Activated T-helper 1 cell treated with anti-CD3 and anti-CD28 coated beads, Interleukin-12 subunit alpha, Interleukin-12 subunit beta, Interleukin-2, Interleukin-4 antibody, amounts not matched to agents 30 ng/mL and 10 ng/mL and 1 ng/mL, durations not matched to agents 14 hours and 24 hours and 36 hours (primary cell): ENCODE measurements at places on chromosomes 2 and 18.
A peak's percentile ranks its signal among the peaks of the same experiment; 100 is the strongest.

- no peak for DNase-seq
Measured at GRCh38 chr2:9658972-9659371, 28.2 kb upstream of the YWHAQ start.

- DNase-seq: peak; percentile 93
Measured at GRCh38 chr2:69386789-69387734, at the start of gene GFPT1. Gene GFPT1, minus strand, starts transcription at chr2:69387227. Its CDS starts 156 bp downstream, at chr2:69387071.

- DNase-seq: no peak
Measured at GRCh38 chr18:34696671-34697070, 13.4 kb upstream of the DTNA start.

DNA sequence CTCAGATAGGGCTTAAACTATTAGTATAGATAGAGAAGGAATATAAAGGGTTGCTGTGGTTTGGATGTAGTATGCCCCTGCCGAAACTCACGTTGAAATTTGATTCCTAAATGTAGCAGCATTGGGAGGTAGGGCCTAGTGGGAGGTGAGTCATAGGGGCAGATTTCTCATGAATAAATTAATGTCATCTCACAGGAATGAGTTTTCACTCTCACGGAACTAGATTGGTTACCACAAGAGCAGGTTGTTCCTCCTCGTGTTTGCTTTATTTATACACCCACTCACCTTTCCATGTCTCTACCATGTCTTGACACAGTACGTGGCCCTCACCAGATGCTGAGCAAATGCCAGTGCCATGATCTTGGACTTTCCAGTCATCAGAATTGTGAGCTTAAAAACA lies 218.2 kb downstream of the RBM43 start:
- no peak for DNase-seq

DNA sequence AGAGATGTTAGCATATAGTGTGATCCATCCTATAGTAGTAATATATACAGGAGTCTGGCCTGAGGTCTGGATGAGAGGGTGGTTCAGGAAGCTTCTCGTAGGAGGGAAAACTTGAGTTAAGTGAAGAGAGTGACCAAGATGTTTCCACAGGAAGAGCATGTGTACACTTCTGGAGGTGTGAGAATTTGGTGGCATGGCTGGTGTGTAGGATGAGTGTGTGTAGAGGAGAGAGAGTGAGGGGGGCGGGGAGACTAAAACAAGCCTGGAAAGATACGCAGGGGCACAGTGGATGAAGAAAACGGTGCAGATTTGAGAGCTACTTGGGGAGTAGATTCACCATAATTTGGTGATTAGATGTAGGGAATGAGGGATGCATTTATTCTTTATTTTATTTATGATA lies 43.5 kb upstream of the CTLA4 start:
- no peak for DNase-seq

DNA sequence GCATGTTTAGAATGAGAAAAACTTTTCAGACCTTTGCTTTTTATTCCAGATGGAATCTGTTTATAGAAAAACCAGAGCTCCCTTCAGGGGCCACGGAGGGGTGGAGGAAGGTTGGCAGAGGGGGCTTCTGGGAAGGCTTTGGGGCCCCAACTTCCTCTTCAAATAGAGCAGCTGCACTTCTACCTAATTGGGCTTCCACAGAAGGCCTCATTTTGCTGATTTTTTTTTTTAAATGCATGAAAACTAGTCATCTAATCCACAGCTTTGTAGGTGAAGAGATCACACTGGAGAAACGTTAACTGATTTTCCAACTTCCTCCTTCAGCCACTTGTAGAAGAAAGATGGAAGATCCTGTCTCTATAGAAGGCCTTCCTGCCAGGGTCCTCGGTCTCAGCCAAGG lies 181.8 kb downstream of the BCL11A start:
- DNase-seq: no peak

DNA sequence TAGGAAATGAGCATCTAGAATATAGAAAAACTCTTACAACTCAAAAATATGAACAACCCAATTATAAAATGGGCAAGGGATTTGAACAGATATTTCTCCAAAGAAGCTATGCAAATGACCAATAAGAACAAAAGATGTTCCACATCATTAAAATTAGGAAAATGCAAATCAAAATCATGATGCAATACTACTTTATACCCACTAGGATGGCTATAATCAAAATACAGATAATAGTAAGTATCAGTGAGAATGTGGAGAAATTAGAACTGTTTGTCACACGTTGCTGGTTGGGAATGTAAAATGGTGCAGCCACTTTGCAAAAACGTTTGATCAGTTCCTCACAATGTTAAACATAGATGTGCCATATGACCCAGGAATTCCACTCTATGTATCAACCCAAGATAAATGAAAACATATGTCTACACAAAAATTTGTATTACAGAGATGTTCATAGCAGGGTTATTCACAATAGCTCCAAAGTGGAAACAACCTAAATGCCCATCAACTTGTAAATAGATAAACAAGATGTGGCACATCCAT lies 558.4 kb downstream of the SLC4A3 start:
- DNase-seq: no peak

DNA sequence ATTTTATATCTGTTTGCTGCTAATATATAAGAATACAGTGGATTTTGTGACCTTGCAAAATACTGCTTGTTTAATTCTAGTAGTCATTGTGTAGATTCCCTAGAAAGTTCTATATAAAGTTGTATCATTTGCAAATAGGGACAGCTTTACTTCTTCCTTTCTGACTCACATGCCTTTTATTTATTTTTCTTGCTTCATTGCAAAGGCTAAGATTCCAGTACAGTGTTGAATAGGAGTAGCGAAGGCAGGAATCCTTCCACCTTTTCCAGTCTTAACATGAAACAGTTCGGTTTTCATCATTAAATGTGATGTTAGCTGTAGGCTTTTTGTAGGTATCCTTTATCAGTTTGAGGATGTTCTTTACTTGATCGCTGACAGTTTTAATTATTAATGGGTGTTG lies 58.1 kb downstream of the DGKD start:
- no peak for DNase-seq

DNA sequence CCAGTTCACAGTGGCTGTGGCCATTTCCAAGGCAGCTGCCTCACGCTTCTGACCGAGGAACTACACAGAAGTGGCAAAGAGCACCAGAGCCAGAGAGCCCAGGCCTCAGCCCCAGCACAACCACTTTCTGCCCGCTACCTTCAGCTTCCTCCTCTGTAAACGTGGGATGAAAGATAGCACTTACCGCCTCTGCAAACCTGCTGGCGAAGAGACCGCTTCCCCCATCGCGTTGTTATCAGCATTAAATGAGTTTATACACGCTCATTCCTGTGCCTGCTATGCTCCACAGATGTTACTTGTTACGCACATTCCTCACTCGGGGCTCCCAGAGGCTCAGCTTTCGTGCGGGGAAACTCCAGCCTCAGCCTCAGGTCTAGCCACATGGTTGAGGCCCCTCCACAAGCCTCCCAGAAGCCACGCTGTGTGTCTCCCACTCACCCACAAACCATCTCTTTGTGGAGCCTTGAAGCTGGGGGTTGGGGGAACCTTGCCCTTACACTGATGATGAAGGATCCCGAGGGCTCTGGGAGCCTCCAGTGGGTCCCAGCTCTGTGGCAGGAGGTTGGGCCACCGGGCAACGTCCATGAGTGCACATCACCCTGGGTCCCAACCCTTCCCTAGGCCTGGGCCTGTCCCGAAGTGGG lies 63.3 kb upstream of the SMAD7 start:
- no peak for DNase-seq

GRCh38 chr2:161956738-161957137 lies 117.3 kb downstream of the DPP4 start:
- DNase-seq: no peak

GRCh38 chr18:13290856-13291271 lies 72.3 kb downstream of the LDLRAD4 start:
- no peak for DNase-seq

- DNase-seq: no peak
Measured at GRCh38 chr2:175815537-175815936, 186.5 kb downstream of the LNPK start.

DNA sequence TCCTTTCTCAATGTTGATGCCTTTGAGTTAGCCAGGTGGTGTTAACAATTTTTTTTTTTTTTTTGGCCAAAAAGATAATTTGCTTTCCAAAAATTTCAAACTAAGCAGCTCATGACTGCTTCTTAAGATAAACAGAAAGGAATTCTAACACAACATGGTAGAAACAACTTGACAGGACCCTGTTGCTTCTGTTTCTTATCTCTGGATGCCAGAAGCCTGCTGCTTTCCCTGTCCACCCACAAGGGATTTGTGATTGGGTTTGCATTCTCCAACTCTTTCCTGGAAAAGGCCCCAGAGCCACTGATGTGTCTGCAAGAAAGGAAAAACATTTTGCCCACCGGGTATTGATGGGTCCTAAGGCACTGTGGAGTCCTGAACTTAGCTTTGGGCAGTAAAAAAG lies 217.2 kb upstream of the PKDCC start:
- no peak for DNase-seq

DNA sequence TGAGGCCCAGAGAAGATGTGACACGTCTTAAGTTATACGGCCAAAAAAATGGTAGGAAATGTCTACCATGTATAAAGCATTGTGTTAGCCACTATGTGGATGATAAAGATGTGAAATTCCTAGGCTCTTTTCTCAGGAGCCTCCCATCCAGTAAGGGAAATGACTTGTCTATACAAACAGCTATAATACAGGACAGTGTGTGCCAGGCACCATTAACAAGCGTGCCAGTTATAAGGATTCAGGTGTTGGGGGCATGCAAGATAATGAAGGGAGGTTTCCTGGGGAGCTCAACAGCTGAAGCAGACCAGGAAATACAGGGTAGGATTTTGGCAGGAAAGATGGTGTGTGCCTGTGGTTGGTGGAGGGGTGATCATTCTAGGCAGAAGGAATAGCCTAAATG lies 37.6 kb downstream of the ALPK2 start:
- DNase-seq: no peak

GRCh38 chr2:19609266-19609665 lies 250.8 kb upstream of the OSR1 start:
- no peak for DNase-seq

- DNase-seq: no peak
Measured at GRCh38 chr18:46641917-46642316, 15.1 kb downstream of the LOXHD1 start.

DNA sequence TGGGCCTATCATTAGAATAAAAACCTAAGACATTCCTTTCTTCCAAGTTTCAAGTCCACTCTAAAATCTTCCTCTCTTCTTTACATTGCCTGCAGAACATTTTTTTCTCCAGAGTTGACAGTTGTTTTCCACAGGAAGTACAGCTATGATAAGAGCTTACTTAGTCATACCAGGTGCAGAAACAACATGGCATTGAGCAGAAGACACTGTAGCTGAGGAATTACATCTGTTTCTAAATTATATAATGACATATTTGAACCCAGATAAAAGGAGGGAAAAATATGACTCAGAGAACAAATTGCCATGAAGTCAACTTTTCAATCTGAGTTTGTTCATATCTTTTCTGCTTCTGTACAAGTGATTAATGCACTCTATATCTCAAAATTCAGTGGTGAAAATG lies 30.2 kb downstream of the CMPK2 start:
- no peak for DNase-seq

- no peak for DNase-seq
Measured at GRCh38 chr2:44291281-44292248, 16.3 kb downstream of the SLC3A1 start.

GRCh38 chr18:55838319-55838718 lies 250.3 kb upstream of the TCF4 start:
- no peak for DNase-seq

GRCh38 chr2:12675801-12676200 lies 40.9 kb upstream of the TRIB2 start:
- no peak for DNase-seq

DNA sequence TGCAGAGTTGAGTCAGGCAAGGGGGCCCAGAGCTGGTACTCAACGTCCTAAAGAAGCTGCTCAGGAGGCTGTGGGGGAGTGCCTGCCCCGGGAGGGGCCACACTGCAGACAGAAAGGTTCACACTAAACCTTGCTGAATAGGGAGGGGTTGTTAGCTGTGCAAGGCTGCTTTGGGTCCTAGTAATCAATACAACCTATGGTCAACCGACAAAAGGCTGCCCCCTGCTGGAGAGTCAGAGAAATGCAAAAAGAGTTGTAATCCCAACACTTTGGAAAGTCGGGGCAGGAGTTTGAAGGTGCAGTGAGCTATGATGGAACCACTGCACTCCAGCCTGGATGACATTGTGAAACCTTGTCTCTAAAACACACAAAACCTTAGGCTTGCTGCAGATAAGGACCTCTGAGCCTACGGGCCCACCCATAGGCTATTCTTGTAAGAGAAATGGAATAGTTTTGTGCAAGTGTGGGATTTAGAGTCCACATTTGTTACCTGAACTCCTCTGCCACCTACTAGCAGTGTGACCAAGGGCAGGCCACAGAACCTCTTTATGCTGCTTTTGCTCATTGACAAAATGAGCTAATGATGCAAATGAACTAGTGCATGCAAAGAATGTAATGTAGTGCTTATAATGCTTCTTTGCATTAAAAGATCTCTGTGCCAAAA lies 81.5 kb downstream of the PRPF40A start:
- DNase-seq: peak; percentile 51

DNA sequence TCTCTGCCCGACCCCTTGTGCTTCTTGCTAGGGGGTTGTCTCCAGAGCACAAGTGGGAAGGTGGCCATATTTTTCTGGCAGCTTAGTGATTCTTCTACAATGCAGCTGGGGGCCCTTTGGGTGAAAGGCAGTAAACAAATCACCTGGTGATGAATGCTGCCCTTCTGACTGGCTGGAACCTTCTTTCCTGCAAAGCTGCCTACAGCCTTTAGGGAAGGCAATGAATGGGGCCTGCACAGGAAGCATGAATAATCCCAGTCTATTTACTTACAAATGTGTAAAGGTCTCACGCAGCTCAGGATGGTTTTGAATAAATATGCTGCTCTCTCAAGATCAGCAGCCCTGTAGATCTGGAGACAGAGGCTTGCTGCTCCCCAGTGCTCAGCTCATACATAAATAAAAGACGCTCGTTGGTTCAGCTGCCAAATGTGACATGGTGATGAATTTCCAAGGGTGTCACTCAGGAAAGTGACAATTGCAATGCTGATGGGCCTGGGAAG lies 289.2 kb downstream of the TDRD15 start:
- no peak for DNase-seq

- no peak for DNase-seq
Measured at GRCh38 chr2:59761966-59762365, 791.5 kb downstream of the BCL11A start.

- no peak for DNase-seq
Measured at GRCh38 chr2:36300697-36301096, 54.9 kb upstream of the CRIM1 start.

DNA sequence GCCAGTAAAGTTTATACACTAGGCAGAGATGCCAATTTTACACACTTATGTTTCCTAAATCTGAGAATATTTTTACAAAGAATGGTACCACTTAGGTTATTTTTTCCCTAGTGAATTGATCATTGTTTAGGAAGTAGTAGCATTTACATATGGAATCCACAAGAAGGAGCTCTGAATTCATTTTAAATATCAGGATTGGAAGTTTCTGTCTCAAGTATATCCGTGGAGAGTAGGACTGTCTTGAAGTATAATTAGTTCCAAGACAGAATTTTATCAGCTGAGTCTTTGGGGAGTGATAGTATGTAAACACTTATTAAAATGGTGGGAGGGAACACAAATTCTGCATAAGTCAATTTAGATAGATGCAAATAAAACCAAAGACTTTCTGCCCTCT lies 82.3 kb upstream of the FAM98A start:
- no peak for DNase-seq
